ENCODE measurements at places on chromosomes 7 and 10.

- DNase-seq: no peak
Measured at GRCh38 chr7:71457846-71458590, 326.1 kb downstream of the GALNT17 start.

GRCh38 chr7:22207724-22208225 lies 149.2 kb downstream of the RAPGEF5 start:
- DNase-seq: no peak

DNA sequence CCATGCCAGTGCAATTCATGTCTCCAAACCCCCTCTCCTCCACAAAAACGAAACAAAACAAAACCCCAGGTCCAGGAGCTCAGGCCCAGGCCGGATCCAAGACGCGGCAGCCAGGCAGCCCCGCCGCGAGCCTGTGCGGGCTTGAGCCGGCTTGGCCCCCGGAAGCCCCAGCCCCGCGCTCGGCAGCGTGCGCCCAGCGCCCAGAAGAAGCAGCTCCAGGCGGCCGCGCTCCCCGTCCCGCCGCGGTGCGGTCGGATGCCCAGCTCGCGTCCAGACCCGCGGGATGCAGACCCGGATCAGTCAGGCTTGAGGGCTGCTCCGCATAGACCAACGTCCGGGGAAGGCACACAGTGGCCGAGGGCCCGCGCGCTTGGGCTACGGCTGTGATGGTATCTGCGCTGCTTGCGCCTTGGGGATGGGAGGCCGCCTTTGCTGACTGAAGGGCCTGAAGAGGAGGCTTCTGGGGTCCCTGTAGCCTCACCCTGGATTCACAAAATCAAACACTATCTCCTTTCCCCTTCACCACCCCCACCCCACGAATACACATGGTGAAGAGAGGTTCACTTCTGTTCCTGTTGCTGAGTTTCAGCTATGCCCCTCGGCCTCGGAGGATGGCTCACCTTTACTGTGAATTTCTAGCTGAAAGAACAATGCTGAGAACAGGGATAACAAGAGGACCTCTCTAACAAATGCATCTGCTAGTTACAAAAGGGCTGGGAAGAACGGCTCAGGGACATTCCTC lies 79.9 kb upstream of the EN2 start:
- no peak for DNase-seq

- no peak for DNase-seq
Measured at GRCh38 chr7:22108151-22108845, 162.6 kb upstream of the CDCA7L start.

- DNase-seq: no peak
Measured at GRCh38 chr7:111329367-111330234, 232.7 kb downstream of the IMMP2L start.

- no peak for DNase-seq
Measured at GRCh38 chr7:77284005-77284404, 84.4 kb upstream of the FGL2 start.

DNA sequence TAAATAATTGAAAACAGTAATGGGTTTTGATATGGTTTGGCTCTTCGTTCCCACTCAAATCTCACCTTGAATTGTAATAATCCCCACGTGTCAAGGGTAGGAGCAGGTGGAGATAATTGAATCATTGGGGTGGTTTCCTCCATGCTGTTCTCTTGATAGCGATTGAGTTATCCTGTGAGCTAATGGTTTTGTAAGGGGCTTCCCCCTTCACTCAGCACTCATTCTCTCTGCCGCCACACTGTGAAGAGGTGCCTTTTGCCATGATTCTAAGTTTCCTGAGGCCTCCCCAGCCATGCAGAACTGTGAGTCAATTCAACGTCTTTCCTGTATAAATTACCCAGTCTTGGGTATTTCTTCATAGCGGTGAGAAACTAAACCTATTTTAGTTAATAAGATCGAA lies 551.7 kb upstream of the POT1 start:
- no peak for DNase-seq

DNA sequence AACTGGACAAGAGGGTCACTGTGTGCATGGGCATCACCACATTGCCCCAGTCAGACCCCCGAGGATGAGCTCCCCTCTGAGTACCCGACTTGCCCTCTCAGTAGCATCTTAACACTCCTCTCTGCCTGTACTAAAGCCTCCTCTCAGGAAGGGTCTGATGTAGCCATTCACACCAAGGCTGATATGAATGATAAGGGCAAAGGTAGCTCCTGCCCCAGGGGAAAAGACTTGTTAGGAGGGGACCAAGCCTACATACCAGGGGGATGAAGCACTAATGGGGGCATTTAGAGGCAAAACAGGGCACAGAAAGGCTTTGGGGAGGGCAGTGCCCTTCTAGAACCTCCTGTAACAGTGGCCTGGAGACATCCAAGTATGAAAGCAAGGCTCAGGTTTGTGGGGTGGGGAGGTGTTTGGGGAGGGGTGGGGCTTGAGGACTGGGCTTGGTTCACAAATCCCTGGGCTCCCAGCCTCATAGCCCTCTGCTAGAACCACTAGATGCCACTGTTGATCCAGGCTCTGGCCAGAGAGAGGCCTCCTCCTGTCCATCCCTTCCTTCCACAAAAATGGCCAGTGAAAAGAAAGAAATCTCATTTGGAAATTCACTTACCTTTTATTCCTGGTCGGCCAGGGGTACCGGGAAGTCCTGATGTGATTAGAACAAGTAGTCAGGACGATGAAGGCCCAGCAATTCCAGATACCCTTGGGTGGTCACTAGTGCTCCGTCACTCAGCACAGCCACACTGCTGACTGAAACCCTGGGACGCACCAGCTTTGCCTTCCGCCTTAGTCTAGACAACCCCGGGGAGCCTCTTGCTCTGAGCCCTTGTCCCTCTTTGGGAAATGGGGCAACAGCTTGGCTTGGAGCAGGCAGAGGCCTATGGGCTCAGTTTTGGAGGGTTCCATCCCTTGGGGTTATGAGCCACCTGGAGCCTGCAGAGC lies 40.3 kb downstream of the COL17A1 start:
- no peak for DNase-seq

GRCh38 chr7:71752171-71752935 lies 620.4 kb downstream of the GALNT17 start:
- no peak for DNase-seq

GRCh38 chr7:141366091-141366621 lies 185.1 kb upstream of the AGK start:
- no peak for DNase-seq

DNA sequence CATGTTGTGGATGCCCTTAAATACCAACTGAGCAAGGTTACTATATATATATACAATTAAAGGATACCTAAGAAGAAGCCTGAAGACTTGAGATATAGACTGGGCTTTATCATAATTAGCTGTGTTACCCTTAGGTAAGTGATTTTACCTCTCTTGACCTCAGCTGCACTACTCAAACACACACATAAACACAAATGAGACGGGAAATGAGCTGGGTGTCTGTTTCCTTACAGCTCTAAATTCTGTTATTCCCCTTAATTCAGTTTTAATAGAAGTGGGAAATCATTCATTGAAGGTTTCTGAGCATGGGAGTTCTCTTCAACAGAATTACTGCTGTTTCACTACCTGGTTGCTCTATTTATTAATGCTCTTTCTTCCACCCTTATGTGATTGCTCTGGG lies 60.7 kb downstream of the GBF1 start:
- no peak for DNase-seq

DNA sequence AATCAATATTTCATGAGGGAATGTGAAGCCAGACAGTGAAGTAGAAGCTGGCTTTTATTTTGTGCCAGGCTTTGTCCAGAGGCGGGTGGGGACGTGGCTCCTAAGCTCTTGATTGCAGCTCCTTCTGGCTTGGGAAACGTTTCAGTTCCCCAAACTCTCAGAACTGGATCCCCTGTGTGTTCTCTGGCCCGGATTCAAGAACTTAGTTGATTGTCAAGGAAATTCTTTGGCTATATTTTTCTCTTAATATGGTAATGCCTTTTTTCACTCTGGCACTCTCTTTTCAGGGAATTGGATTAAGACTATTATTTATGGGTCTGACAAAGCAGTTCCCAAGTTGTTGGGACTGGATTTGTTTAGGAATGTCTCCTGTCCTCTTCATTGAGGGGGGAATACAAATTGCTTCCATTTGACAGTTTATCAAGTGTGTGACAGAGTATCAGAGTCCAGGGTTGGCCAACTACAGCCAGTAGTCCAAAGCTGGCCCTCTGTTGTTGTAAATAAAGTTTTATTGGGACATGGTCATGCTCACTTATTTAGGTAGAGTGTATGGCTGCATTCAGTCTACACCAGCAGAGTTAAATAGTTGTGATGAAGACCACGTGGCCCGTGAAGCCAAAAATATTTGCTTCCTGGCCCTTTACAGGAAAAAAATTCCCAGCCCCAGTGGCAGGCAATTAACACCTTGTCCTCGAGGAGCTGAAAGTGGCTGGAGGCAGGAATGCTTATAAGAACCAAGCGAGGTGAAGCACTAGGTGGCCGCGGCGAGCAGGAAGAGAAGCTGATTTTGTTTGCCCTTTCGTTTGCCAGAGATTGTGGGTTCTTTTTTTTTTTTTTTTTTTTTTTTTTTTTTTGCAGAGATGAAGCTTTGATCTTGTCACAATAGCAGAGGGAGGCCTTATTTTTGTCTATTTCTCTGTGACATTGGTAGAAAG lies 34.3 kb downstream of the HTRA1 start:
- no peak for DNase-seq

DNA sequence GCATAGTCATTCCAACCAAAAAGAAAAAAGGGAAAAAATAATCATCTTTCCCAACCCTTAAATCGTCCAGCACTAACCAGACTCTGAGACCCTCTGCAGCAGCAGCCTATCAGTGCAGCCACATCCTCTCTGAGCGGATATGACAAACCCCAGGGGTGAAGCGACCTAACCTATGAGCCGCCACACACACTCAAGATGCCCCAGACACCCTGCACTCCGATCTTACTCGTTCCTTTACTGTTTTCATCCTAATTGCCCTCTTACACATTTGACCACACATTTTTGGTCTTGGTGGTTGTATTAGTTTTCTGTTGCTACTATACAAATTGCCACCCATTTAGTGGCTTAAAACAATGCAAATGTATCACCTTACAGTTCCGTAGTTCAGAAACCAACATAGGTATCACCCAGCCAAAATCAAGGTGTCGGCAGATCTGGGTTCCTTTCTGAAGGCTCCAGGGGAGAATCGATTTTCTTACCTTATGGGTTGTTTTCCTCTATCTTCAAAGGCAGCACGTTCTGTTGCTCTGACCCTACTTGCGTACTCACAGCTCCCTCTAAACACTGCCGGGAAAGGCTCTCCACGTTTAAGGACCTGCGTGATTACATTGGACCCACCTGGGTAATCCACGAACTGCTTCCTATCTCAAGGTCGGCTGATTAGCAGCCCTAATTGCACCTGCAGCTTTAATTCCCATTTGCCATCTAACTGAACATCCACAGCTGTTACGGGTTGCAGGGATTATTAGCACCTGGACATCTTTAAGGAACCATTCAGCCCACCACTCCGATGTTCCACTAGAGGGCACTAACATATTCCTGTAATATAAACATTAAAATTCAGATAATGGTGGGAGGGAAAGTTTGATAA lies 37.3 kb upstream of the PRSS1 start:
- DNase-seq: no peak

DNA sequence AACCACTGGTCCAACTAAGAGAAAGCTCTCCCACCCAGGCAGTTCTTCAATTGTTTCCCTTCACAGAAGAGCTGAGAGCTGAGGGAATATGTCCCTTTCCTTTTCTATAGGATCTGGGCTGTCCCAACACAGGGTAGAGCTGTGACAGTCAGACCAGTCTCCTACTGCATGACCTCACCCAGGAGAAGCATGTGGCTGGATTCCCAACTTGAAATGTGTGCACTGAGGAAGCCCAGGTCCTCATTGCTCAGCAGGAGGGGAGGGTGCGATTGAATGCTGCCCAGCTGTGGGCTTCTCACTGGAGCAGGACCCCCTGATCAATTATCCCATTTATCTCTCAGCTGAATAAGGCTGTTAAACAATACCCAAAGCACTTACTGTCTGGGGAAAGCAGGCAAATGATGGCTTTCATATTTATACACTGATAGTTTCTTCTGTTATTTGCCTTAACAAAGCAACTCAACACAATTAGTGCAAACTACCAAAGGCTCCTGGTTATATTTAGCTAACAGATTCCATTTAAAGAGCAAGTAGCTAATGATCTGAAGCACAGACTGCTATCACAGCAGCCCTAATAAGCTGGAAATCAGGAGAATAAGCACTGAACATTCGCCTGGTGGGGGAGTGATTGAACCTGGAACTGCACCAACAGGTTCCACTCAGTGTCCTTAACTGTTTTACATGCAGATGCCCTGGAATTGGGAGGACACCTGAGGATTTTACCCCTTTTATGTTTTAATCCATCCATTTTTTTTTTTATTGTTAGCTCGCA lies 508.8 kb downstream of the CCSER2 start:
- DNase-seq: no peak

- no peak for DNase-seq
Measured at GRCh38 chr7:112212571-112212970, 6.1 kb downstream of the ZNF277 start.

GRCh38 chr10:31581741-31582323 lies 262.8 kb downstream of the ZEB1 start:
- no peak for DNase-seq

DNA sequence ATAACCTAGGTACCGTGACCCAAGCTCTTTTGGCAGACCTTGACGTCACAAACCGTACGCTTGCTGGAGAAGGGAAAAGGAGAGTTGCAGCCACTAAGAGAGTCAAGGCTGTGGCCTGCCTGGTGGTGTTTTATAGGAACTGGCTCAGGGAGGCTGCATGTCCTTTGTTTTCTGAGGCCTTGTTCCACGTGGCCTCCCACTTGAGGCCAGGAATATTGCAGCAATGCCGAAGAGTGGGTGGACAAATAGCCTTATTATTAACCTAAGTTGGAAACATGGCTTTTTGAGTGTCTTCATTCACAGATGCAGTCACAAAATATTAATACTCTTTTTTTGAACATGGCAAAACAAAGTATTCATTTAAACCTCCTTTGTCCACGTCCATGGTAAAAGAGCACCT lies 178.0 kb downstream of the CELF2 start:
- no peak for DNase-seq

DNA sequence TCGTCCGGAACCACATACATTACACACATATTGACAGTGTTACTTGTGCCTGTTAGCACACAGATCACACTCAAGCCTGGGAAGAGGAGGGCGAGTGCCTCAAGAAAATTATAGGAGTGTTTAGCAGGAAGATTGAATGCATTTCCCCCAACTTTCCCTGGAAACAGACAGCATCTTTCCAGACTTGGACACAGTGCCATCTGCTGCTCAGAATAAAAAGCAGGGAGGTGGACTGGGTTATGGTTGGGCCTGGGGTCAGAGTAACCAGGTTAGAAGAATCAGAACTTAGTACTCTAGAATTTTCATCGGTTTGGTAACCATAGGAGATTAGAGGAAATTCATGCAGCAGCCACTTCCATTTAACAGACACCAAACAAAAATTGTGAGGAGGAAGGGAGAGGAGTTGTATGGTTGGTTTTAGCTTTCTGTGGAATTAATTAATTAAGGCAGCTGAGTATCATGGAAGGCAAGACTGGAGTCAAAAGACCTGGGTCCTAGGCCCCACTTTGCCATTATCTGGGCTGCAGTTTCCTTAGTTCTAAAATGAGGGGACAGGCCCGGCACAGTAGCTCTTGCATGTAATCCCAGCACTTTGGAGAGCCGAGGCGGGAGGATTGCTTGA lies 43.4 kb upstream of the OPTN start:
- no peak for DNase-seq

- no peak for DNase-seq
Measured at GRCh38 chr7:109545686-109546085, 976.0 kb downstream of the DNAJB9 start.

Measured in esophagus squamous epithelium (tissue), 5 donors.